ENCODE measurements at places on chromosomes 16 and 17.

GRCh38 chr16:72788269-72788809, 259.6 kb downstream of the ZFHX3 start:
- DNase-seq = no peak

DNA sequence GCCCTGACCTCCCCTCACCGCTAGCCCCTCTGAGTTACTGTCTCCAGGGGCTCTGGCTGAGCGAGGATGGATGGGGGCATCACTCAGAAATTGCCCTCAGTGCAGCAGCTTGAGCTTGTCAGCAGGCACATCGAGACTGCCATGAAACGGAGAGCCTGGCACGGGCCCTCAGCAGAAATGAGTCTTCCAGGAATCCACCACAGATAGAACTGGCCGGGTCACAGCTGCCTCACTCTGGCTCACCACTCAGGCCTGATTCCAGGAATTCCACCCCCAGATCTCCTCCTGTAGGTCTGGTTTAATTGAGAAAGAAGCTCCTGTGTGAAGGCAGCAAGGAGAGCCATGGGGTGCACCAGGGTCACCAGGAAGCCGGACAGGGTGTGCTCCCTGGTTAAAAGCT, 85.5 kb downstream of the GSG1L start:
- DNase-seq = no peak

GRCh38 chr17:56125830-56126819, 27.1 kb upstream of the ANKFN1 start:
- no peak for DNase-seq

GRCh38 chr17:4938688-4939545, 929 bp downstream of the SLC25A11 start:
- no peak for DNase-seq

- no peak for DNase-seq
These were observed 211.7 kb downstream of the XYLT1 start for GRCh38 chr16:17258848-17259713.

- no peak for DNase-seq
These were observed 85.7 kb downstream of the CDYL2 start for GRCh38 chr16:80718480-80719220.

DNA sequence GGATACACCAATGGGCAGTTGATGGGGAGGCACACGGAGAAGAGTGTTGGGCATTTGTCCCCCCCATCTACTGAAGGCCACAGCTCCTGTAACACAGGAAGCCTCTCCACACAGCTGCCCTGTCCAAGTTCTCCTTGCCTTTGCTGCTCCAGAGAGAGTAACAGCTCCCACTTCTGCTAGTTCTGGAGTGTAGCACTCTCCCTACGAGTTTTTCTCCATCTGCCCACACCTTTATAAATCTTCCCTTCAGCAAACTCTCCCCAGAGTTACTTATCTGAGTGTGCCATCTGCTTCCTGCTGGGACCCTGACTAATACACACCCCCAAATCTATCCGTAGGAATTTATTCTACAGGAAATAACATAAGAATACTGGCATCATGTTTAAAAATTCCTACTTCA, 42.6 kb upstream of the ERN1 start:
- no peak for DNase-seq

GRCh38 chr16:26982422-26982821, 84.3 kb upstream of the C16orf82 start:
- DNase-seq = no peak

DNA sequence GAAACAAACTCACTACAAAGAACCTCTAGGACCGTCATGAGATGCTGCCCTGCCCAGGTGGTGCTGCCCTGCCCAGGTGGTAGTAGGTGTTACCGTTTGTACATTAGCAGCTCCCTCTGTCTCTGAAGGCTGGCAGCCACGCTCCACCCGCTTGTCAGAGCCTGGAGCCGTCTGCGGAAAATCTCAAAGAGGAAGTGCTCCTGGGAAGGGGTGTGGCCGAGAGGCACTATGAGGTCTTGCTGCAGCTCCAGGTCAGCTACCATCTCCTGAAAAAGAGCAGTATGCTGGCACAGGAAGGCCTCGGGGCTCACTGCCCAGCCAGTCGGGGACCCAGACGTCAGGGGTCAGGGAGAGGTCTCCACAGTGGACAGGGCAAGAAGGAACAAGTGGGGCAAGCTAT, 28.3 kb downstream of the ZNF276 start:
- DNase-seq = no peak

GRCh38 chr16:53946746-53947386, 242.9 kb downstream of the FTO start:
- DNase-seq = no peak

DNA sequence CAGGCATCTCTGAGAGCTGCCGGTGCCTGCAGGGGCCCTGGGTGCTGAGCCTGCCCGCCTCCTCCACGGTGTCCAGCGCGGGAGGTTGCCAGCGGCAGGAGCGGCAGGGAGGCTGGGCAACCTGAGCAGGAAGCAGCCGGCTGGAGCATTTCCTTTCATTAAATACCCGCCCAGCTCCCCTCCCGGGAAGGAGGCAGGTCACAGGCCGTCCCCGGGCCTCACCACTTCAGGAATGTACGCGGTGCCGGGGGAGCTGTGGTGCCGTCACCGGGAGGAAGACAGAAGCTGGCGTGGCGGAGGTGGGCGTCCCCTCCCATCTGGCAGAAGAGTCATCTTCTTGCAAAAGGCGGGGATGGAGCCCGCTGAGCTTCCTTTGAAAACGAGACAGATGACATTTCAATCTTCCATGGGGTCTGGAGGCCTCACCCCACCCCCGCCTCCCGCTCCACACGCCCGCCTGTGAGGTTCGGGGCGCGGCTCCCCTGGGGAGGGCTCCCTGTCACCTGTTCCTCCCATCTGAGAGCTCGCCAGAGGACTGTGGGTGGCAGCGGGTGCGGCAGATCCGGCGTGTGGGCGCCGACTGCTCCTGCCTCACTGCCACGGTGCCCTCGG, 16.0 kb downstream of the SOX8 start:
- DNase-seq = no peak

GRCh38 chr17:74361230-74362068, at the start of gene BTBD17:
TSS of gene BTBD17 (minus strand) at chr17:74361868. CDS start at chr17:74361819, 49 bp downstream.
- no peak for DNase-seq

DNA sequence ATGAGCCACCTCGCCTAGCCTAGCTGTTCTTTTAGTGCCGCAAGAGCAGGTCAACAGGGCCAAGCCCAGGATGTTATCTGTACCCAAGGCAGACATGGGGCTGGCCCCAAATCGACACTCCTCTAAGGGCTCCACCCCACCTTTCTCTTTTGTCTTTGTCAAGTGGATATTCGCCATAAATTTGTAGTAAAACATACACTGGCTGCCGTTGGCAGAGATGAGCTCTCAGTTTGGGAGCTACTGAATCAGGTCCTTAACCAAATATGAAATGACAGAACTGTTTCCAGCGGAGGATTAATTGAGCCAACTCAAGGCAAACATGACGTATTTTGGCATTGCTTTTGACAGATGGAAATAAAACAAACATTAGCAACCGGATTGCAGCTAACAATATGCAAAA, 556.9 kb upstream of the CDH5 start:
- DNase-seq = no peak

- DNase-seq = no peak
These were observed 20.9 kb downstream of the NLRP1 start for GRCh38 chr17:5563456-5563855.

DNA sequence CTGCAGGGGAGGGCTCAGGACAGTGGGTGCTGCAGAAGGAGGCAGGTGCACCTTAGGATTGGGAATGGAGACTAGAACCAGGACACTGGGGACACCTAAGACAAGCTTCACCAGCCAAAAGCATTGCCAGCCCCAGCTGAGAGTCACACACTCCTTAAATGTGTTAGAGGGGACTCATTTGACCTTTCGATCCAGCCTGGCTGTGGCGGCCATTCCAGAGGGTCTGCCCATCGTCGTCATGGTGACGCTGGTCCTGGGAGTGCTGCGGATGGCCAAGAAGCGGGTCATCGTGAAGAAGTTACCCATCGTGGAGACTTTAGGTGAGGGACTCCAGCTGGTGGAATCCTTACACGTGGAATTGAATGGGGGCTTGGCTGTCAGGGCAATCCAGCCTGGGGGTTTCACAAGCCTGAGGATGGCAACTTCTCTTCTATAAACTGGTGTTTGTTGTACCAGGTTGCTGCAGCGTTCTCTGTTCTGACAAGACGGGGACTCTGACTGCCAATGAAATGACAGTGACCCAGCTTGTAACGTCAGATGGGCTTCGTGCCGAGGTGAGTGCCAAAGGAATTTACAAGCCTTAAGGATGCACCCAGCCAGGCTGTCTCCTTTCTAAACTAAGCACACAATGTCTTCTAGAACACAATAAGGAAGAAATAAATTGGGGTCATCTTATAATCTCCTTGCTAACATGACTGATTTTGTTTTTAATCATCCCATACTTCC, 65.3 kb downstream of the MEAK7 start:
- DNase-seq = no peak

GRCh38 chr16:4574919-4575705, 19.0 kb downstream of the C16orf96 start:
- no peak for DNase-seq

- no peak for DNase-seq
These were observed 15.5 kb downstream of the DNAJC7 start for GRCh38 chr17:42001729-42002128.

- DNase-seq = no peak
These were observed 35.0 kb downstream of the PITPNC1 start for GRCh38 chr17:67412032-67412431.

DNA sequence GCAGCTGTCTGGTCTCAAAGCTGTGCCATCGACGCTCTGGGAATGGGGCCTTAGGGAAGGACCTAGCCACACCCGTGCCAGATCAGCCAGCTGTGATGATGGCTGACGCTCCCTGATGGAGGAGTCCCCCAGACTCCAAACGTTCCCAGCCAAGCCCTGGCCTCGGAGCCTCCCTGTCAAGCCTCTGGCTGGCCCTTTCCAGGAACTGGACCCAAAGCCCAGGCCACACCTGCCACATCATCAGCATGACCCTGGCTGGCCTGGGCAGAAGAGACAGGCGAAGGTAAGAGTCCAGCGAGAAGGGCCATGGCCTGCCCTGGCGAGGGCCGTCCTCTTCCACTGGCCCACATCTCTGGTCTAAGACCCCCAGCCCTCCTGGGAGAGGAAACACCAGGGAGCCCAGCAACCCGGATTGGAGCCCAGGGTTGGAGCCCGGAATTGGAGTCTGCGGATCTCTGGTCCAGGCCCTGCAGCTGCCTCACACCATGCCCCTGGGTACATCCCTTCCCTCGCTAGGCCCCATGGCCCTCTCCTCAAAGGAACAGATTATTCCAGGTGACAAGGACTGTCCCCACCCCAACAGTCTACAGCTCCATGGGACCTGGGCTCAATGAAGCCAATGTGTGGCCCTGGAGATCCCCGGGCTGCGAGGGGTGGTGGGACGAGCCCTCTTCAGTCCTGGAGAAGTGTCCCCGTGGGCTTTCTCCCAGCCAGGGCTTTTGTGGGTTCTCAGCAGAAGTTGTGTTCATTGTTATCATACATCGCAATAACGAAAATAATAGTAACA, 105.1 kb upstream of the TNRC6C start:
- no peak for DNase-seq

GRCh38 chr16:67155295-67156142, 4.2 kb downstream of the TRADD start:
- peak; percentile 57 for DNase-seq

- no peak for DNase-seq
These were observed 4.3 kb downstream of the HOXB6 start for GRCh38 chr17:48600244-48601098.

DNA sequence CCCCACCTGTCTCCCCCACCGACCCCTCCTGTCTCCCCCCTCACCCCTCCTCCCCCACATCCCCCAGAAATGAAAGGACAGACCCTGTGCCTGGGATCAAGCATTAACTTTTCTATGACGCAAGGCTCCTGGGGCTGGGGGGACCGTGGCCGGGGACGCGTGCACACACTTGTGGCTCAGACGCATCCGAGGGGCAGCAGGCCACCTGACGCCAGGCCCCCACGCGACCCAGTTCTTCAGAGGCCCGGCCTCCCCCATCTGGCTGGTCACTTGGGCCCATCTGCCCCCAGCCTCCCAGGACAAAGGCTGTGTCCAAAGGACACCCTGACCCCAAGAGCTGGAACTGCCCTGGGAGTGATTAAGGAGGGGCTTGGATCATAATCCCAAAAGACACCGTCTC, 14.0 kb upstream of the PVALEF start:
- DNase-seq = no peak

- DNase-seq = no peak
These were observed 195.3 kb downstream of the ZNF423 start for GRCh38 chr16:49660626-49661025.

- no peak for DNase-seq
These were observed 52.9 kb upstream of the LGALS9 start for GRCh38 chr17:27577884-27578717.

DNA sequence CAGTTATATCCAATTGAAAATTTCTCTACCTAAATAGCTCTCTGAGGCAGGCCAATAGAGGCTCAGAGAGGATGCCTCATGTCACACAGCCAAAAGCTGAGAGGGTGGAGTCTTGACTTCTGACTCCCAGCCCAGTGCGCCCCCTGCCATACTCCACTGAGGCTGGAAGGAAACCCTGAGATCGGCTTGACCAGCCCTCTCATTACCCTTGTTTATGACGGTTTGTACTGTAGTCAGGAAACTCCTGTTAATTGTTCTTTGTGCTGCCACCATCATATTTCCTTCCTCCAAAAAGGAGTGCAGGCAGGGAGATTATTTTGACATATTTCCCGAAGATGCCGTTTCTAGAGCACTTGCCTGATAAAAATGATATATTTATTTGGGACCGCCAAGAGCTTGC, 107.9 kb downstream of the AIPL1 start:
- no peak for DNase-seq

- no peak for DNase-seq
These were observed 25.5 kb downstream of the CACNG4 start for GRCh38 chr17:66990047-66990446.

DNA sequence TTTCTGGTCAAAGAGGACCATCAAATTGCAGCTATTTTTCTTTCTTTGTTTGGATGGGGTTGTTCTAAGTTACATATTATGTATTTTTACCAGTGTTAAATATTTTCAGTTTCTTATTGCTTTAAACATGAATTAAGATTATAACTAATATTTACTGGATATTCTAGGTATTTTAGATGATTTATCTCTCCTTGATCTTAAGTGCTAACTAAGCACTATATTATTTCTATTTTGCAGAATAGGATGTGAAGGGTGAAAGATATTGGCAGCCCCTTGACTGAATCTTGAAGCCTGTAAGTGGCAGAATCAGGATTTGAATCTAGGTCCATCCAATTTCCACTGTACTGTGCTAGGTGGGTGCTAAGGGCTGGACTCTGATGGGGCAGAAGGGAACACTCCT, 307.3 kb upstream of the CCL2 start:
- no peak for DNase-seq

DNA sequence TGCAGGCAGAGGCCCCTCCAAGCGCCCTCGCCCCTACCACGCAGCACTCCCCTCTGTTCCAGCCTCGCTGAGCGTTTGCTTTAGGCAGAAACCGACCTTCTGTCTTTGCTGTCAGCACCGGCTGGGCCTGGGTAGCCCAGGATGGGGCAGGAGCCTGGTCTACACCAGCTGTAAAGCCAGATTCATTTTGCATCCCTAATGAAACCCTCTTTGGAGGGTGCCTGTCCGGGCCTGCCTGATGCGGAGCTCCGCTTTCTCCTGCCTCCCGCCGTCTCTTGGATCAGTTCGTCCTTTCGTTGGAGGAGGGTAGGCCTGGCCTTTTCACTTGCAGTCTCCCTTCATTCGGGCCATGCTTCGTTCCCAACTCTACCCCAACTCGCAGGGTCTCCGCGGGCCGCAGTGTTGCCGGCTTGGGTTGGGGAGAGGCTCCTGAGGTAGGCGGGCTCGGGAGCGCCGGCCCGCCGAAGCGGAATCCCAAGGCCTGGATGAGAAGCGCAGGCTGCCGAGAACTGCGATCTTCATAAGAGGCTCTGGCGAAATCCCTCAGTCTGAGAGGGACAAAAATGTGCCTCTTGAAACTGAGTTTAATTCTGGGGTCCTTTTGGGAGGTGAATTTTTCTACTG, 4.8 kb upstream of the HOXB8 start:
- DNase-seq = no peak

- no peak for DNase-seq
These were observed 8.4 kb downstream of the MAF start for GRCh38 chr16:79592186-79592585.

Measured in stimulated activated CD4-positive, alpha-beta T cell treated with anti-CD3 and anti-CD28 coated beads, TNF-alpha, amount 100 ng/mL, for 4 hours (primary cell).